ENCODE measurements at places on chromosomes 4 and X.
A peak's percentile ranks its signal among the peaks of the same experiment; 100 is the strongest.

DNA sequence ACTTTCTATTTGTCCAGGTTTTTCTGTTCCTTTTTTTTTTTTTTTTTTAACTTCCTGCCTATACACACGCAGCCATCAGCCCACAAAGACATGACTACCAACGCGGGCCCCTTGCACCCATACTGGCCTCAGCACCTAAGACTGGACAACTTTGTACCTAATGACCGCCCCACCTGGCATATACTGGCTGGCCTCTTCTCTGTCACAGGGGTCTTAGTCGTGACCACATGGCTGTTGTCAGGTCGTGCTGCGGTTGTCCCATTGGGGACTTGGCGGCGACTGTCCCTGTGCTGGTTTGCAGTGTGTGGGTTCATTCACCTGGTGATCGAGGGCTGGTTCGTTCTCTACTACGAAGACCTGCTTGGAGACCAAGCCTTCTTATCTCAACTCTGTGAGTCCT, 2.1 kb downstream of the EBP start:
- DNase-seq, result no peak

GRCh38 chr4:89266128-89266527, 41.5 kb downstream of the GPRIN3 start:
- DNase-seq, result no peak

DNA sequence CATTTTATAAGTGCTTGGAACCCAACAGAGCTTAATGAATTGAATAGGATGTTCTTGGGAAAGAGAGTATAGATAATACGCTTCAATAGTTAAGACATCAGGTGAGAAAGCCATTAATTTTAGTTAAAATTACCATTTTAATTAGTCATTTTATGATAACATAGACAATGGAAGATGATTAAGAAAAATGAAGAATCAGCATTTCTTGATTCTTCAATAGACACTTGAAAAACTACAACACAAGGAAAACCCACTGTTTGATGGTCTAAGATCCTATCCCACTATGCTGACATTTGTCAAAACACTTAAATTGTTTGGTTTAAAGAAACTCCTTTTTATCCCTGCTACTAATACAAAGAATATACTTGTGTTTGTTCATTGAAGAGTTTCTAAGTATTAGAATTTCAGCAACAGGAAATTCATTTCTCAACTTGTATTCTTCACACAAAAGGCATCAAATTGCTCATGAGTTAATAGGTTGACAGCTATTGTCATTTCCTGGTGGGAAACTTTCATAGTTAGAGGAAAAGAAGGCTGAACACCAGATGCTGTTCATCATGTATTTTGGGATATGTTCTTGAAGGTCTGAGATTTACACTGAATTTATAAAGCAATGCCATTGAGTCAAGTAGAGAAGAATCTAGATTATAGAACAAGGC, 9.6 kb upstream of the CXCL2 start:
- no peak for DNase-seq

DNA sequence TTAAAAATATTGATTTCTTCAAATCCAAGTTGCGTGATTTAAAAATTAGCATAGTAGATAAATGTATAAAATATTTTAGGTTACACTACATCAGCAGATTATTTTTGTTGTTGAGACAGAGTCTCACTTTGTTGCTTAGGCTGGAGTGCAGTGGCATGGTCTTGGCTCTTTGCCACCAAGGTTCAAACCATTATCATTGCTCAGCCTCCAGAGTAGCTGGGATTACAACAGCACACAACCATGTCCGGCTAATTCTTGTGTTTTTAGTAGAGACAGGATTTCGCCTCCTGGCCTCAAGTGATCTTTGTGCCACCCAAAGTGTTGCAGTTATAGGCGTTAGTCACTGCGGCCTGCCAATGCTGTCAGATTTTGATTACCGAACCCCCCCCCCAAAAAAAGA, 1390.5 kb upstream of the TENM3 start:
- no peak for DNase-seq

GRCh38 chr4:142126890-142127497, 490.6 kb downstream of the IL15 start:
- DNase-seq, result no peak

DNA sequence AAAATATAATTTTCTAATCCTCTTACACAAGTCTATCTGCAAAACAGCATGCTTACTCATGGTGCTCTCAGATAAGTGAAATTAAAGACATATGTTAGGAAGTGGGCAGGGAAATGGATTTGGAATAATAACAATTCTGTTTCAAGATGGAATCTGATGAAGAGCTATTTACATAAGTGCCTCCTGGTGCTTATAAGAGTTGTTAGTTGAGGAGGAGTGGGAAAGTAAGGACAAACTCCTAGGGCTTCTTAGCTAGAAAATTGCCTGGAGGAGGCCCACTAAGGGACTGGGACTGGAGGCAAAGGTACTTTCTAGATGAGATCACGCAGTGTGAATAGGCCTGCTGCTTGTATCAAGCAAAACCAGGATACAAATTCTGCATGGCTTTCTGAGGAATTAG, 939.8 kb downstream of the GLUD2 start:
- no peak for DNase-seq

GRCh38 chr4:182918044-182918607, 940 bp upstream of the DCTD start:
- no peak for DNase-seq

DNA sequence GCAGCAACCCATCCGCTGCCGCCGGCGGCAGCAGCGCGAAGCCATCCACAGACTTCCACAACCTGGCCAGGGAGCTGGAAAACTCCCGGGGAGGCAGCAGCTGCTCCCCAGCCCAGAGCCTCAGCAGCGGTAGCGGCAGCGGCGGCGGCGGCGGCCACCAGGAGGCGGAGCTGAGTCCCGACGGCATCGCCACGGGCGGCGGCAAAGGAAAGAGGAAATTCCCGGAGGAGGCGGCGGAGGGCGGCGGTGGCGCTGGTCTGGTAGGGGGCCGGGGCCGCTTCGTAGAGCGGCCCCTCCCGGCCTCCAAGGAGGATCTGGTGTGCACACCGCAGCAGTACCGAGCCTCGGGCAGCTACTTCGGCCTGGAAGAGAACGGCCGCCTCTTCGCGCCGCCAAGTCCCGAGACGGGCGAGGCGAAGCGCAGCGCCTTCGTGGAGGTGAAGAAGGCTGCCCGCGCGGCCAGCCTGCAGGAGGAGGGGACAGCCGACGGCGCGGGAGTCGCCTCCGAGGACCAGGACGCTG, 4.9 kb downstream of the PRDM8 start:
- peak; percentile 80 for DNase-seq

GRCh38 chrX:45011131-45011530, 138.1 kb downstream of the KDM6A start:
- no peak for DNase-seq

DNA sequence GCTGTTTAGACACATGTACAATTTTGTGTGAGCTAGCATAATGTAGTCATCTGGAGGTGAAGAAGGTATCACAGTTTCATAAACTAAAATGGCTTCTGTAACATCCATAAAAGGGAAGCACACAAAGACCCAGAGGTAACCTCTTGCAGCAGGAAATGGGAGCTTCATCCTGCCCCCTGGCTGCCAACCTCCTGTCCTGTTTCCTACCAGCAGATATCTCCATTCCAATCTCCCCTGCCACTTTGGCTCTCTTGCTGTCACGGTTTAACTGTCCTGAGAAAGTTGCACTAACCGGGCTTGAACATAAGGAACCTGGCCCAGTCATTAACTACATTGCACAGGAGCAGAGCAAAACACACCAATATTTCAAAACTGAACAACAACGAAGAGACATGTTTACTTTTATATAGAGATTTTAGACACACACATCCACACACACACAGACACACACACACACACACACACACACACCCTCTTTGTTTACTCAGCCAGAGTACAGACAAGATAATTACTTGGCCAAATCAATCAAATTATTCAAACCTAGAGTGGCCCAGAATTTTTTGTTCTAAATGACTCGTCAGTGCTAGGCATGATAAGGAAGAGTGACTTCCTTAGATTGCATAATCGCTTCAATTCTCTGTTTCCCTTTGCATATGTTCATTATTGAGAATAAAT, 24.2 kb downstream of the MID2 start:
- DNase-seq, result no peak

GRCh38 chr4:75985116-75985515, 5.6 kb downstream of the SDAD1 start:
- no peak for DNase-seq

GRCh38 chr4:16230308-16230707, 4.0 kb upstream of the TAPT1 start:
- DNase-seq, result no peak

- no peak for DNase-seq
Observed at GRCh38 chrX:102846544-102847236, 90.4 kb upstream of the RAB40AL start.

DNA sequence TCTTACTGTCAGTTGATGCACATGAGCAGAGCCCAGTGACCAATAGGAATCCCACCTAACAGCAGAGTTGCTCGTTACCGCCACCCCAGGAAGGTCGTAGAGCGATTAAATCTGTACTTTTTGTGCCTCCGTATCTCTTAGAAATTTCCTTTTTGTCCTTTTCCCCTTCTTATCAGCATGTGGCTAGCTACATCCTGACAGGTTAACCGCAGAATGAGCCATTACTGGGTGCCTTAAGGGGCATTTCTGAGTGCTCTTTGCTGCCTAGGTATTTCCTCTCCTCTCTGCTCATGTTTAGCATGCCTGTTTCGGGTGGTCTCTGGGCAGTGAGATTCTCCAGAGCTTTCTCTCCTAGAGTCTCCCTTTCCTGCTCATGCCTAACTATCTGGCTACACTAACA, 530.5 kb downstream of the FAM133A start:
- DNase-seq, result no peak

GRCh38 chr4:118085700-118086099, 51.4 kb downstream of the NDST3 start:
- DNase-seq, result no peak

DNA sequence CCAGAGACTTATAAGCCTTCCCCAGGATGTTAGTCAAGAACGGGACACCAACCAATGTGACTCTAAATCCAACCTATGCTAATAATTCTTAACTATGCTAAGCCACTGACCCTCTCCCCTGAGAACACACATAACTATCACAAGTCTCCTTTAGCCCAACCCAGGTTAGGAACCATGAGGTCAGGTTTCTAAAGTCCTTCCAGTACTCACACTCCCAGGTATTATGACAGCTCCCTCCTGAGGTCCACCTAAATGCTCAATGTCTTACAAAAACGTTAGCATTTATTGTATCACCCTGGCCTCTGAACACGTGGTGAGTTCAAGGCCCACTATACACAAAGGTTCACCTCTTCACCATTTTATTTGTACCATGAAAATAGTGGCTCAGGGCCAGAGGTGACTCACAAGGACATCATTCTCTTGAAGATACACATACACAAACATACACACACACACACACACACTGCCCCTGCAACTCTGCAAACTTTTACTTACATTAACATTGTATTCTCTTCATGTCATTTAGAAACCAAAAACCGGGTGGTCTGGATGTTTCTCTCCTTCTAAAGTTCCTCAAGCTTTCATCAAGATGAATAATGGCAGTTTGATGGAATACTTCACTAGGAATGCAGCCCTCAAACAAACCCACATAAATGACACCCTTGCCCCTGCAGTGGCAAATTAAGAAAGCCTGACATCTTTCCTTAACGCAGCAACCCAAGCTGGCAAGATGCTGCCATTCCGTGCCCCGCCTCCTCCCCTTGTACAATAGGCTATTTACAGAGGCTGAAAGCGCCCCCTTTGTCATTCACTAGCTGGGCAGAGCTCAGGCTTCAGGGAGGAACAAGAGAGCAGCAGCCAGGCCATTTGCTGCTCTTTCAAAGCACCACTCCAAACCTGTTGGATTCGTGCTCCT, 17.7 kb downstream of the ACSL1 start:
- no peak for DNase-seq

DNA sequence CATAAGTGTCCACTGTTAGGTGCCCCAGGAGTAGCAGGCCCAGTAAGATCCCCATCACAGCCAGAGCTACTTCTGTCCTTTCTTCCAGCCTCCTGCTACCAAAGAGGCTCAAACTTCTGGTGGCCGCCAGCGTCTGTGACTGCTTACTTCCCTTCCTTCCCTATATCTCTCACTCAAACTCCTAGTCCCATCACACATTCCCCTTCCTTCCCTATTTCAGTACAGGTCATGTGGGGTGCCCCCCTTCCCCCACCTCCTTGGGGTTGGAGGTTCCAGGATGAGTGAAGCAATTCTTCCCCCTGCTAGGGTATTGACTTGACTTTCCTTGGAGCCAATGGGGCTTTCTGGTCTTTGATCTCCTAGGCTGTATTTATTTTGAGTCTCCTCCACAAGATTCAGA, at the start of gene VSIG4:
Gene VSIG4 (minus strand): TSS at position 137 of the 400 bp plus-strand sequence. CDS start 82 bp downstream, at position 55.
- no peak for DNase-seq

DNA sequence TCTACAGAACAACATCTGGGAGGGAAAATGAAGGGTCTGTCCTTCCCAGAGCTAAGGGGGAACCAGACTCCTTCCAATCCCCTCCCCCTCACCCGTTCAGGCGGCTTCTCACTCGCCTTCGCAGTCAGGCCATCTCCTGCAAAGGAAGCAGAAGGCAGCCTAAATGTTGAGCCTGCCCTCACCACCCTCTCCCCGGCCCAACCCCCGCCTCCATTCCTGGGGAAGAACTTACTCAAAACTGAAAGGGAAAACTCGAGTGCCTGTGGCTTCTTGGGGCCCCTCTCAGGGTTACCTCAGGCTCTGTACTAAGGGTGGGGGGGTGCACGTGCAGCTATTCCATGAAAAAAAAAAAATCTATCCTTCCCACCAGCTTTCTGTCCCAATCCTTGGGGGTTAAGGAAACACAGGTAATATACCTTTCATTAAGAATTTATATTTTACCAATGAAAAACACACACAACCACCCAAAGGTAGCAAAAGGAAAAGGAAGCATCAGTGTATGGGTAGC, 2.4 kb downstream of the ZMYM3 start:
- no peak for DNase-seq

DNA sequence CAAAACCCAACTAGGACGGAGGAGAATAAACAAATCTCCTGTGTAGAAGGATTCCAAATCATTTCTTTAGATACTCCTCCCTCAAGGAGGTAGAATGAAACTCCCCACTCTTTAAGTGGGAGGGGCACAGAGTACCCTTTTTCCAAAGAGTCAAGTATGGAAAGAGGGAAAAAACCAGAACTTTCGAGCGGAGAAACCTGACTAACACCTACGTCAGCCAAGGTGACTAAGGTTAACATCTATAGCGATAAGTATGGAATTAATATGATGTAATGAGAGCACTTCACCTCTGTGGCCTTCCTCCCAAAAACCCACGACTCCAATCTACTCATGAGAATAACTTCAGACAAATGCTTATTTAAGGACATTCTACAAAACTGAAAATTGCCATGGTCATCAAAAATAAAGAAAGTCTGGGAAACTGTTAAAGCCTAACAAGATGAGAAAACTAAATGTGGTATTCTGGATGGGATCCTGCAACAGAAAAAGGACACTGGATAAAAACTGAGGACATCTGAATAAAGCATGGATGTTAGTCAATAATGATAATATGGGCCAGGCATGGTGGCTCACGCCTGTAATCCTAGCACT, 157.0 kb upstream of the MAP3K15 start:
- no peak for DNase-seq

DNA sequence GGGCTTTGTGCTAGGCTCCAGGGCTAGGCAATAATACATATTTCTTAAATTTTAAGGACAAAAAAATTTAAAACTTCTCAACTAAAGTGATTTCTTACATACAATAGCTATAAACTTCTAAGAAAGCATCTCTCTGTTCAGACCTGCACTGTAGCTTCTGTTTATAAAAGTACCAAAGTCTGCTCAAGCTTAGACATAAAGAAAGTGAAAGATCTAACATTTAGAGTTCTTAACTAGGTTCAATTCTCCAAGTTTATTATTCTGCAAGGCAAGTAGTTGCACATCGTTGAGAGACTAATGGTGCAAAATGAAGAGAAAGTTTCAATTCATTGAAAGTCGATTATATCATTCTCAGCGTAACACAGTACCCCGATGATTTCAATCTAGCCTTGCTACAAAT, 857.4 kb upstream of the HTR2C start:
- DNase-seq, result no peak
